ENCODE measurements at places on chromosomes 3 and 15.

DNA sequence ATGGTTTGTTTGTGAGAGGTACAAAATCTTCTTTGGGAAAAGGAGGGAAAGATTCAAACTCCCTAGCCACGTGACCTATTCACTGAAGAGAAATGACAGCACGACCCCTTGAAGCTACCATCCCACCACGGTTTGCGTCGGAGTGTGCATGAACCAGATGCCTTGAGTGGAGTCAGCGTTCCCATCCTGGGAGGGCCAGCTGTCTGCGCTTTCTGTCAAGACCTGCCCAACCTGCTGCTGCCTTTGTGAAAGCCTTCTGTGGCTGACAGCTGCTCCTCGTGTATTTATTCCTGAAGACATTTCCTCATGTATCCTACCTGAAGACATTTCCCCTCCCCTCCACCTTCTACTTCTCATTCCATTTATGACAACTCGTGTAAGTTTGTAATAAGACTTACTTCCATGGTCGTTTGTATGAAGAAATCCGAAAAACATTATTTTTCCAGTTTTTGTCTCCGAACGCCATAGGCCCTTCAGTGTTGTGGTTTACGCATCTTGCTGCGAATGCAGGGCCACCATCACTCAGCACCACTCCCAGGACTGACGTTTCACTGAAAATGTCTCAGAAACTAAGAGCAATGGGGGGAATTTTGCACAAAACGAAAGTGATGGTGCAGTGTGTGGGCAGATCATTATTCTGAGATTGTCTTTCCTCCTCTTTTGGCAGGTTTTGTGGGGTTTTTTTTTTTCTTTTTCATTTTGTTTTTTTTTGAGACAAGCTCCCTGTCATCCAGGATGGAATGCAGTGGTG, 18.9 kb downstream of the EBLN2 start:
- no peak for DNase-seq

DNA sequence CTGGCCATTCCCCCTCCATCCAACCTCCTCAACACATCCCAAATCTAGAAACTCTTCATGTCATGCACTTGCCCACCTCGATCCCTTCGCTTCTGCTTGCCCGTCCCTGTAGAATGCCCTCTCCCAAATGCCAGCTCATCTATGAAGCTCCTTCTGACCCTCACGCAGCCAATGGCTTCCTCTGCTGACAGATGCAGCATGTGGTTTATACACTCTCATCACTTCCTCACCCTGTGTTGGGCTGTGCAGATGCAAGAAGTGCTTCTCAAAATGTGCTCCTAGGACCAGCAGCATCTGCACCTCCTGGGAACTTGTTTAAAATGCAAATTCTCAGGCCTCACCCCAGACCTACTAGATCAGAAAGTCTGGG, 51.7 kb downstream of the SEMA5B start:
- no peak for DNase-seq

- no peak for DNase-seq
Measured at GRCh38 chr3:100838157-100838556, 128.9 kb downstream of the TFG start.

DNA sequence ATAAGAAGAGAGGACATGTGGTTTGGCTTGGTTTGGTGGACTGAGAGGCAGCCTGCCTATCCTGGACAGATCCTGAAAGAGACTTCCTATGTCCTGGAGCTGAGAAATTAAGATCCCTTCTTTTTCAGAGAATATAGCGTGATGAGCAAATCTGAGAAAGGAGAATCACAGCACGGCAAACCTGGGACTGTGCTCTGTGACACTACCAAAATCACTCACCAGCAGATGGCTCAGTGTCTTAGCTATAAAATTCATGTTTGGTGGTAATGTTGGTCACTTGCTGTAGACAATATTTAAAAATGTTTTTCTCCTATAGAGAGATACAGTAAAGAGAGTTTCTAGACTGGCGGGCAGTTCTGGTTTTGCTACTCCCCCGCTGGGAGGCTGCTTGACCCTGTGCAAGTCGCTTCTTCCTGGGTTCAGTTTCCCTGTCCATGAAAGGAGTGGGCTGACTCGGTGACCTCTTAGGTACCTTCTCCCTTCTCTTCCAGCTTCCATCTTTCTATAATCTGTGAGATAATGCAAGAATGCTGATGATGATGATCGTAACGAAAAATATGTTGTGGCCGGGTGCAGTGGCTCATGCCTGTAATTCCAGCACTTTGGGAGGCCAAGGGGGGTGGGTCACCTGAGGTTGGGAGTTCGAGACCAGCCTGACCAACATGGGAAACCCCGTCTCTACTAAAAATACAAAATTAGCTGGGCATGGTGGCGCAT, 7.6 kb upstream of the HES1 start:
- no peak for DNase-seq

DNA sequence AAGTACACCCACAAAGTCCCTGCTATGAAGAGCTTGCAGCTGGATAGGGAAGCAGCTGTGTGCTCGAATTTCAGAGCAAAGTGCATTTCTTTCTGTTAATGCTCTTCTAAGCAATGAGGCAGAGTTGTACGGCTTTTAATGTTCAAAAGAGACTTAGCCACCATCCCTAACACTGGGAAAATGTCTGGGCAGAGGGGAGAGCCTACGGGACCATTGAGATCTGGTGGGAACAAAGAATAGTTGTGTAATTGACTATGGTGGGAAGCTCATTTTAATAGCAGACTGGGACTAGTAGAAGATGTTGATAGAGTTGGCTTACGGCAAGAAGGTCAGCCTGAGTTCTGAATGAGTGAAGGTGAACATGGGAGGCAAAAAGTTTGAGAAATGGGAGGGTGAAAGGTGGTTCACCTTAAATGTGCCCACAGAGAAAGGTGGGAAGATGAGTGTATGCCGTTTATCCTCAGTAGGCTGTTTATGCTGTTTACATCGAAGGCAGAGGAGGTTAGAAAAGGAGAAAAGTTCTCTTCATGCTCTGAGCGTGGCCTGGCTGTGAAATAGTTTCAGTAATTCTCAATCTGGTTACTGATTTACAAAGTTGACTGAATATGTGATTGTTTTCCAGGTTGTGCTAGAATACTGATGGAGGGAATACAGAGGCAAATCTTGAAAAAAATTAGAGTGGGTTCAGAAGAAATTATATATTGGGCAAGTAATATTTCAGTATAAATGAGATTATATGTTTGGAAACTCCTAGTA, 22.9 kb upstream of the UTS2B start:
- DNase-seq, result no peak

DNA sequence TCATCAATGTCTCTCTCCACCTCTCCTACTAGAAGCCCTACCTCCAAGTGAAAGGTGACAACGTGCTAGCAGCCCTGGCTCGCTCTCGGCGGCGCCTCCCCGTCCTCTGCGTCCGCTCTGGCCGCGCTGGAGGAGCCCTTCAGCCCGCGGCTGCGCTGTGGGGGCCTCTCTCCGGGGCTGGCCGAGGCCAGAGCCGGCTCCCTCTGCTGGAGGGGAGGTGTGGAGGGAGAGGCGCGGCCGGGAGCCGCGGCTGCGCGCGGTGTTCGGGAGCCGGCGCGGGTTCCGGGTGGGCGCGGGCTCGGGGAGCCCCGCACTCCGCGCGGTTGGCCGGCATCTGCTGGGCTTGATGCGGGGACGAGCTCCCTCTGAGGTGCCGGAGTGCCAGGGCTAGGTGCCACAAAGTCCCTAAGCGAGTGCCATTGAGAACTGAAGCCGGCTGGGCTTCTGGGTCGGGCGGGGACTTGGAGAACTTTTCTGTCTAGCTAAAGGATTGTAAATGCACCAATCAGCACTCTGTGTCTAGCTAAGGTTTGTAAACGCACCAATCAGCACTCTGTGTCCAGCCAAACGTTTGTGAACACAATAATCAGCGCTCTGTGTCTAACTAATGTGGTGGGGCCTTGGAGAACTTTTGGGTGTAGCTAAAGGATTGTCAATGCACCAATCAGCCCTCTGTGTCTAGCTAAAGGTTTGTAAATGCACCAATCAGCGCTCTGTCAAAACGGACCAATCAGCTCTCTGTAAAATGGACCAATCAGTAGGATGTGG, 84.8 kb upstream of the ARRDC4 start:
- no peak for DNase-seq

GRCh38 chr15:38253351-38253781, 730 bp downstream of the SPRED1 start:
- no peak for DNase-seq

- DNase-seq, result no peak
Measured at GRCh38 chr3:32759342-32759741, 58.5 kb upstream of the TRIM71 start.

DNA sequence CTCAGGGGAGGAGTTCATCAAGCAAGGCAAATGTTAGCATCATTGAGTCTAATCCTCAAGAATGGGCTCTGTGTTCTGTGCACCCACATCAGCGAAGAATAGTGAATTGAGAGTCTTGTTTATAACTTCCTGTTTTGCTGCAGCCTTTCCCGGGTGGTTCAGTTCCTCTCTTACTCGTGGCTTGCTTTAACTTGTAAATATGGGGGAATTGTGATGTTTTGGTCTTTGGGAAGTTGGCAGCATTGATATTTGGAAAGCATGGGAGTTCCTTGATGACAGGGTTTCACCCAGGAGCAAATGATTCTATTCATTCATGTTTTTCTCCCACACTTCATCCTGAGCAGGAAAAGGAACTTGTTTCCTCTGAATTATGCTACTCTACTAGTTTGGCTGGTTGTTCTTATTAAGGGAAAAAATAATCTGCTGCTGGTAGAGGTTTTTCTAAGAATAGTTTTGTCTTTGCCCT, 40.4 kb downstream of the GPD1L start:
- no peak for DNase-seq

- no peak for DNase-seq
Measured at GRCh38 chr3:27589795-27590194, 105.6 kb upstream of the SLC4A7 start.

DNA sequence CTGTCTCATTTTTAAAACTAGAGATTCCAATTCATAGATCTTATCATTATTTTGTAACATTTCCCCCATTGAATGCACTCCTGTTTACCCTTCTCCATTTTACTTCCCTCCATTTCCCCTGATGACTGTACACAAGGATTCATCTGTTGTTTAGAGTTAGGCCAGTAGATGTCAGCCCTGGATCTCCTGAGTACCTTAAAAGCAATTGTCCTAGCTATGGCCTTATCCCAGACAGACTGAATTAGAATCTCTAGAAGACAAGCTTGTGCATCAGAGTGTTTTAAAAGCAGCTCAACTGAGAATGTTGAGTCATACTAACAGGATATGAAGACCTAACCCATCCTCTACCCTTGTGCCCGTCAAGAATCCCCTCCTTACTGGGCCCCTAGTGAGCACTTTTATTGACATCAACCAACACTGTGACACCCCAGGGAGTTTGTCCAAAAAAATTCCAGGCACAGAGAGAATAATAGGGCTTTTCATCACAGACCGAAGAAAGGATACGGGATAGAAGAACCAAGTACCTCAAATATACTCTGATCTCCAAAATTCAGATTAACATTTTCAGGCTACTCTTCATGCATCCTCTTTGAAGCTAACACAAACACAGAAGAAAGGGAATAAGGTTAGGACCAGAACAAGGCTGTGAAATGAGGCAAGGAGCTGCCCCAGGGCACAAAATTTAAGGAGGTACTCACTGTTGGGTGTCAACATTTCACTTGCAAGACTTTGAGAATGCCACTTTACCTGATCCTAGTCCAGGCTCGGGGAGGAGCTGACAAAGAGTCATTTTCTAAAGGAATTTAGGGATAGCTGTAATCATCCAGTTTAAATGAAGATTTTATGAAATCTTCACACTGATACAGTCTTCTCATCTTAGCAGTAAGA, 17.1 kb downstream of the ZBED2 start:
- DNase-seq, result no peak

- no peak for DNase-seq
Measured at GRCh38 chr3:131360191-131360755, 21.3 kb upstream of the NUDT16 start.

DNA sequence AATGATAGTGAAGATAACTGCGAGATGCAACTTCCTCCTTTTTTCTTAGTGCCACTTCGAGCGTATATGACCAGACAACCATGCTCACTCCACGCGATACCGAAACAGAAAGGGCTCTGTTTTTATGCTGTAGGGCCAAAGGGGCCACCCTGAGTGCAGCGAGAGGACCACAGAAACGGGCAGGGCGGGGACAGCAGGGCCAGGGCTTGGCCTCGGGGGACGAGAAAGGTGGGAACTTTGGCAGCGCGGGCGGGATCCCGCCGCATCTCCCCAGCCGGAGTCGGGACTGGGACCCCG, 483 bp downstream of the VPS13C start:
- DNase-seq, result peak; percentile 76

DNA sequence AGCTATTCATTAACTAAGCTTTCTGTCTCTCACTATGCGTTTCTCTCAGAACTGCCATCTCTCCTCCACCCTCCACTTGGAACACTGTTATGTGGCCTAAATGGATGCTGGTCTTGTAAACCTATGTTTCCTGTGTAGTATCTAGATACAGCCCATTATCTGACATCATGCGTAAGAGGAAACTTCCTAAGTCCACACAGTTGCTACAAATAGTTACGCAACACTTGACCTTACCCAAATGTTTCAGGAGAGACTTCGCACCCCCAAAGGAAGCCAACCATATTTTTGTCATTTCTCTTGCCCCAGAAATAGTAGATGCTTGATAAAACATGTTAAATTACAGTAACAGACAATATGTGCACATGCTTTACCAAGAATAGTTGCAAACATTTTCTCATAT, 87.2 kb upstream of the TPRG1 start:
- DNase-seq, result no peak

- DNase-seq, result peak; percentile 37
Measured at GRCh38 chr3:30649572-30650318, 43.3 kb downstream of the TGFBR2 start.

DNA sequence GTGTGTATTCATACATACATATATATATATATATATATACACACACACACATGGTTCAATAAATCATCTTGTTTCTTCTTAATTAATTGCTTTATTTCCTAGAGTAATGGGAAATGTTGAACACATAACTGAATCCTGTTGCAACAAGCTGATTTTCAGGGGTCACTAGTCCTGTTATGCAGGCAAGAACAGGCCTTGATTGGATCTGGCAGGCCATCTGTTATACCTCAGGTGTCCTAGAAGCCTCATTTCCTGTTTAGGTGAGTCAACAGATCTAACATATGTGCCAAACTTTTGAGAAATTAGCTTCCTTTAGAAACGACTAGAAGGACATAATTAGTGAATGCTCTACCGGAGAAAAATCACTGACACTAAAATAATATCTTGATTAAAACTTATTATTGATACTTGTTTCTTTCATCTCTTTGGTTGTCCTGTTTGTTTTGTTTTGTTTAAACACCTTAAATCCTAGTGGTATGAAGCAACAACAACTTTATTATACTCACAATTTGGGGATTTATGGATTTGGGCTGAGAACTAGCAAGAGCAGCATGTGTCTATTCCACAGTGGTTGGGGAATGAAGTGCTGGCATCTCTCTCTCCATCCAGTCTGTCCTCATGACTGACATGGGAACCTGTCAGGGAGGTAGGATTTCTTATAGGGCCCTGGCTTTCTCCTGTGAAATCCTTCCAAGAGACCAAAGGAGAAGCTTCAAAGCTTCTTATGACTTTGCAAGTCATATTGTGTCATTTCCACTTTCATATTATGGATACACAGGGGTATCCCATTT, 552.6 kb downstream of the NSUN3 start:
- no peak for DNase-seq

DNA sequence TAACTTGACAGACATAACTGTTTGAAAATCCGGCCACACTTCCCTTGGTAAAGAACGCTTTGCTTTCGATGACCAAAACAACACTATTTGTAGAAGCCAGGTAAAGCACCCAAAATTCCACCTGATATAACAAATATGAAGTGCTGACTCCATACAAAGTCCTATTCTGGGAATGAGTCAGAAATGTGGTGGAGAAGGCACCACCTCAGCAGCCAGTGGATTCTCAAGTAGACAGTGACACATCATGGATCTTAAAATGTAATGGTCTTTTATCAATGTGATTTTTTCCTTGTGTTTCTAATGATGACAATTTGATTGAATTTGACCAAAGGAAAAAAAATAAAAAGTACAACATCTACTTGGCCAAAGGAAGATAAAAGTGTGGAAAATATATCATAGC, 135.0 kb upstream of the WNT5A start:
- no peak for DNase-seq
